ENCODE measurements at places on chromosomes 6 and 20.

DNA sequence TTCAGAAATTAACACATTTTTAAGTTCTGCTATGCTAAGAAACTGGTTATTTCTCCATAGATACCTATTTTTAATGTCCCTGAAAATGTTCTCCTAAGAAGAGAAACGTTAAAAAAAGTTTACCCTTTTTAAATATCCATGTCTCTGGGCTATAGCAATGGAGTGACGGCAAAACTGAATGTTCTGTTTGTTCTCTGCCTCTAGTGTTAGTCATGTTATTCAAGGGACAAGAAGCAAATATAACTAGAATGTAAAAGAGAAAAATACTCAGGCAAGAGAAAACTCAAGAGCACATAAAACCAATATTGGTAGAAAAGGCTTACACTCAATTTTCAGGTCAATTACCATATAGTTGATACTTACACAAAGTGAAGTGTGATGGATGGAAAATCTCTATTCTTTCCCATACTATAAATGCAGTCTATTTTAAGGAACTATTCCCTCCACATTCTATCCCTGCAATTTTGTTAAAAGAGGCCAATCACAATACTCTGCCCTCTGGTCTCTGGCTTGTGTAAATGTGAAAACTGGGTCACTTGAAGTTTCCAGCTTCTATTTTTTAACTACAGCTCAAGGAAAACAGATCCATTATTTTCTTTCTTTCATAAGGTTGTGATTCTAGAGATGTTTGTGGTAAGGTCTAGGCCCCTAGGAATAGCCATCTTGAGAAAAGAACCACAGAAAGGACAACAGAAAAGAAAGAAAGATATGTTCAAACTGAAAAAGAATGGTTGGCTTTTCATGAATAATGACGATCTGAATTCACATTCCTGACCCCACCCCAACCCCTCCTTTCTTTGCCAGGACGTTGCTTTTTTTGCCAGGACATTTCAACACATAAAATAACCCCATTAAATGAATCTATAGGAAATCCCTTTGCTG, 200.3 kb upstream of the FAM83B start:
- no peak for DNase-seq

- no peak for DNase-seq
Measured at GRCh38 chr20:22908437-22908836, 126.7 kb upstream of the SSTR4 start.

- no peak for DNase-seq
Measured at GRCh38 chr6:125950293-125950692, 6.3 kb upstream of the HINT3 start.

DNA sequence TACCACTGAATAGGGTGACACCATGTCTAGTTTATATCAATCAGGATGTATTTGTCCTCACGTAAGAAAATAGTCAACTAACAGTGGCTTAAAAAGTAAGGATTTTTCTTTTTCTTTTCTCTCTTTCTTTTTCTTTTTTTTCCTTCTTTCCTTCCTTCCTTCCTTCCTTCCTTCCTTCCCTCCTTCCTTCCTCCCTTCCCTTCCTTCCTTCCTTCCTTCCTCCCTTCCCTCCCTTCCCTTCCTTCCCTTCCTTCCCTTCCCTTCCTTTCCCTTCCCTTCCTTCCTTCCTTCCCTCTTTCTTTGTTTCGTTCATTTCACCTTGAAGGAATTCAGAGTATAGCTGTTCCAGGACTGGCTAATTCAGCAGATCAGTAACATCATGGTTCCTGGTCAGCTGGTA, 83.2 kb downstream of the SOX4 start:
- no peak for DNase-seq
